ENCODE measurements at places on chromosomes 3 and 15. TPM values are rescaled to one million over a fixed set of nuclear protein-coding genes. Genes with fewer than 3 reads are reported as not detected.

DNA sequence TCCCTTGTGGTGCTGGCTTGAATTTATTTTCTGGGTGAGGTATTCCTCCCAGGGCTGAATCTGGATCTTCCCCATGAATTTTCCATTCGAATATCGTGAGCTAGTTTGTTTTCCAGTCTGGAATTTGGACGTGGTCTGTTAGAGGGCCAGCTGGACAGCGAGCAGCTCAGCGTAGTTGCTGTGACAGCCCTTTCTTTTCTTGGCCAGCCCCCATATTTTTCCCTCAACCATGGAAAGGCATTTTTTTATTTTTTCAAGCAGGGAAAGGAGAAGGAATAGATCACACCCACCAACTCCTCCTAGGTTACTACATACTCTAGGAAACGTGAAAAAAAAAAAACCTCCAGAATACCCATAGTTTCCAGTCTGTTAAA, 152.0 kb downstream of the KLHL25 start:
- DNase-seq, result no peak

The TM4SF1 gene
- total RNA-seq, result not detected

- DNase-seq, result no peak
Measured at GRCh38 chr15:63715818-63716217, 117.9 kb downstream of the HERC1 start.

The FAM107A gene
- total RNA-seq, result not detected

GRCh38 chr15:51647128-51647562, 24.6 kb upstream of the DMXL2 start:
- DNase-seq, result no peak

Measured in activated CD4-positive, alpha-beta memory T cell treated with anti-CD3 and anti-CD28 coated beads, Interleukin-2, amount 10 ng/mL, durations not matched to agents 7 days and 5 days (primary cell).